A673 (cell line): ENCODE measurements at places on chromosomes 12 and 14. TPM values are rescaled to one million over a fixed set of nuclear protein-coding genes. Genes with fewer than 3 reads are reported as not detected.

ZDHHC17 gene
- total RNA-seq: 41.1 and 41.5 TPM in 2 replicates

NUDT4 gene
- total RNA-seq: 79.6 and 93.8 TPM in 2 replicates

DDN gene
- total RNA-seq: 2.7 and 2.9 TPM in 2 replicates

DNA sequence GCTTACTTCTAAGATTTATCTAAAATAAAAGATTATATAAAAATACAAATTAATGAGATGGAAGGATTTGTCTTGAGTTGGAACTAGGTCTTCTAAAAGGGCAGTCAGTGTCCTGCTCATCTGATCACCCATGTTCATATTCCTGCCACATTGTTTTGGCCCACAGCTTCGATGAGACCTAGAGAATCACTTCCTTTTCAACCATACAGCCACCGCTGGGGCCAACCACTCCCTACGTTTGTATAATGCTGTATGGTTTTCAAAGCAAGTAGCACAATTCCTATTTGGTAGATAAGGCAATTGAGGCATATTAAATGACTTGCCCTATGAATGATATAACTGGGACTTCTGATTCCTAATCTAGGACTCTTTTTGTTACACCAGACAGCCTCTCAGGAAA is 249.4 kb downstream of the ZFP36L1 start:
- no peak for DNase-seq
- no peak overlapping the region for H3K4me3 ChIP-seq
- no peak overlapping the region for H3K27ac ChIP-seq
- no peaks in the 10 kb centered on the region for H3K27me3 ChIP-seq
- no peaks in the 10 kb centered on the region for H3K36me3 ChIP-seq
- H3K4me1 ChIP-seq: peaks cover 31% of the 10 kb centered on the region

DNA sequence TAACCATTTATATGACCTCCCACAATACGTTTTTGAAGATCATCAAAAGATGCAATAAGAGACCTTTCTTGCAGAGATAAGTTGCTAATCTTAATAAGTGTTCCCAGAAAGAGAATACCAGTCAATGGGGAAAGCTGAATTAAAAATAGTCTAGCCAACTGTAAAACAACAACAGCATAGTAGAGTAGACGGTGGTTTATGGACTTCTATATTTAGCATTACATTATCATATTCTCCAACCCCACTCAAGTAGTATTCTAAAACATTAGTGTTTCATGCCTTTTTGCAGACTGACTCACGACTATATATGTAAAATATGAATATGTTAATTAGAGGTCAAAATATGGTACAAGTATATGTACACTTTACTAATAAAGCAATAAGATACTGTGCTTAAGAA is 218.9 kb downstream of the MED13L start:
- H3K4me3 ChIP-seq: no peak overlapping the region
- H3K27ac ChIP-seq: no peak overlapping the region
- H3K4me1 ChIP-seq: peaks cover 37% of the 10 kb centered on the region
- no peaks in the 10 kb centered on the region for H3K36me3 ChIP-seq
- no peaks in the 10 kb centered on the region for H3K27me3 ChIP-seq

- peaks cover 35% of the 10 kb centered on the region for H3K4me1 ChIP-seq
- no peak overlapping the region for H3K4me3 ChIP-seq
- peaks cover 19% of the 10 kb centered on the region for H3K27me3 ChIP-seq
- no peak for DNase-seq
- no peak overlapping the region for H3K27ac ChIP-seq
- H3K36me3 ChIP-seq: no peaks in the 10 kb centered on the region
Observed at GRCh38 chr12:57213763-57214397, 2.7 kb upstream of the NXPH4 start.

DNA sequence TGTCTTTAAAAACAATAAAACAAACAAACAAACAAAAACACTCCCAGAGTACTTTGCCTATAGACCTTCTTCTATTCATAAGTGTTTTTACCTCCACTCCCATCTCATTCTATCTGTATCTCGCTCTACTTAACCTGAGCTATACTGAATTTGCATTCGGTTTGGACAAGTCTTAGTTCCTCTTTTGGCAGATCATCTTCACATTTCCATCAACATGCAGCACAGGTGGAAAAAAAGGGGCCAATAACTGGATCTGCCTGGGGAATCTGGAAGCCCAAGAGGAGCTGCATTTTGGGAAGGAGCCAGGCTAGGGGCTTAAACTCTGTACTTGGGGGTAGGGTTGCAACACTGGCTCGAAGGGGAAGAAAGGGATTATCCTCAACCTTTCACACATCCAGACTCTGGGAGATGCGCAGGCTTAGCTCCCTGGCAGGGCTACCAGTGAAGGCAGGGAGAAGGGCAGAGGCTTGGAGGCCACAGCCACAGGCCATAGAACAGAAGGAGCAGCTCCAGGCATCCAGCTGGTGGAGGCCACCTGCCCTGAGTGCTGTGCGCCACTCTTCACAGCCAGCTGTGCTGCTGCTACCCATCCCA is 4.1 kb downstream of the NINJ2 start:
- no peak overlapping the region for H3K4me3 ChIP-seq
- no peaks in the 10 kb centered on the region for H3K36me3 ChIP-seq
- no peak for DNase-seq
- H3K4me1 ChIP-seq: no peaks in the 10 kb centered on the region

DNA sequence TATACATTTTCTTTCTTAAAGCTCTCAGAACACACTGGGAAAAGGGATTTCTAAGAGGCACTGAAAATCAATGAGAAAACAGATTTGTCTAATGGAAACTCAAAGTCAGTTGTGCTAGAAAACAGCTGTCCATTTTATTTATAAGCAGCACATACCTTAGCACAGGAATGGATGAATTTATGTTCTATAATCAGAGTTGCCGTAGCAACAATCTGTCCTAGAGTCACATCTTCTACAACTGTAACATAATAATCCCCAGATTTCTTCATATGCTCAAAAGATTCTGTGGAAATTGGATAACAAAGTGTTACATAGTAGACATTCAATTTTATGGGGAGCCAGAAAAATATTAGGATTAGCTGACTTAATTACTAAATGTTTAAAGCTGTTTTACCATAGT is 9.8 kb downstream of the GNPNAT1 start:
- H3K27ac ChIP-seq: no peak overlapping the region
- peaks cover 52% of the 10 kb centered on the region for H3K36me3 ChIP-seq
- no peaks in the 10 kb centered on the region for H3K4me1 ChIP-seq
- no peaks in the 10 kb centered on the region for H3K27me3 ChIP-seq

- no peak overlapping the region for H3K4me3 ChIP-seq
- no peak overlapping the region for H3K27ac ChIP-seq
- no peak for DNase-seq
- no peaks in the 10 kb centered on the region for H3K36me3 ChIP-seq
- H3K4me1 ChIP-seq: peaks cover 11% of the 10 kb centered on the region
Observed at GRCh38 chr14:99524091-99524661, 43.0 kb downstream of the CCNK start.

DNA sequence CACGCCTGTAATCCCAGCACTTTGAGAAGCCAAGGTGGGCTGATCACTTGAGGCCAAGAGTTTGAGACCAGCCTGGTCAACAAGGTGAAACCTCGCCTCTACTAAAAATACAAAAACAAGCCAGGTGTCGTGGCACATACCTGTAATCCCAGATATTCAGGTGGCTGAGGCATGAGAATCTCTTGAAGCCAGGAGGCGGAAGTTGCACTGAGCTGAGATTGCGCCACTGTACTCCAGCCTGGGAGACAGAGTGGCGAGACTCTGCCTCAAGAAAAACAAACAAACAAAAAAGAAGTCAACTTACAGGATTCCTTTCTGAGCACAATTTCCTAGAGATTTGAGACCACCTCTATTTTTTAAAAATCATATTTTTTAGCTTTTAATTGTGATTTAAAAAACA is 45.3 kb downstream of the DGLUCY start:
- no peak overlapping the region for H3K4me3 ChIP-seq
- no peak for DNase-seq
- no peak overlapping the region for H3K27ac ChIP-seq
- H3K36me3 ChIP-seq: peaks cover 12% of the 10 kb centered on the region
- H3K27me3 ChIP-seq: no peaks in the 10 kb centered on the region
- H3K4me1 ChIP-seq: peaks cover 32% of the 10 kb centered on the region
